ENCODE measurements at places on chromosomes 3 and 15.
A peak's percentile ranks its signal among the peaks of the same experiment; 100 is the strongest.

- no peak for DNase-seq
These were observed 7.5 kb downstream of the GOLIM4 start for GRCh38 chr3:168088106-168088720.

DNA sequence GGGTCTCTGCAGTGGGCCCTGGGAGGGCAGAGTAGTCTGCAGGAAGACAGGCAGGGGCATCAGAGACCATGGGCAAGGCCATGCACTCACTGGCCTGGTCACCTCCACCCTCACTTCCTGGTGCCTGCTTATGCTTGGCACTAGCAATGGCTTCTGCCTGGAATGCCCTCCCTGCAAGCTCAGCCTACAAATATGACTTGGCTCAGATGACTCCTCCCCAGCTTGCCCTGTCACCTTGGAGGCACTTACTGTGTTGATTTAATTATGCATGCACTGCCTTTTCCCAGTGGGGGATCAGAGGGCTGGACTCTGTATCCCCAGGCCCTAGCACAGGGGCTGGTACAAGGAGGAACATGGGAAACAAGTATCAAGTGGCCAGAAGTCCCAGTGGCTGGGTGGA is 7.8 kb downstream of the C3orf18 start:
- DNase-seq = no peak

GRCh38 chr3:51934991-51935885 is 6.5 kb downstream of the RRP9 start:
- no peak for DNase-seq

GRCh38 chr15:38073178-38073946 is 138.9 kb downstream of the TMCO5A start:
- DNase-seq = no peak

DNA sequence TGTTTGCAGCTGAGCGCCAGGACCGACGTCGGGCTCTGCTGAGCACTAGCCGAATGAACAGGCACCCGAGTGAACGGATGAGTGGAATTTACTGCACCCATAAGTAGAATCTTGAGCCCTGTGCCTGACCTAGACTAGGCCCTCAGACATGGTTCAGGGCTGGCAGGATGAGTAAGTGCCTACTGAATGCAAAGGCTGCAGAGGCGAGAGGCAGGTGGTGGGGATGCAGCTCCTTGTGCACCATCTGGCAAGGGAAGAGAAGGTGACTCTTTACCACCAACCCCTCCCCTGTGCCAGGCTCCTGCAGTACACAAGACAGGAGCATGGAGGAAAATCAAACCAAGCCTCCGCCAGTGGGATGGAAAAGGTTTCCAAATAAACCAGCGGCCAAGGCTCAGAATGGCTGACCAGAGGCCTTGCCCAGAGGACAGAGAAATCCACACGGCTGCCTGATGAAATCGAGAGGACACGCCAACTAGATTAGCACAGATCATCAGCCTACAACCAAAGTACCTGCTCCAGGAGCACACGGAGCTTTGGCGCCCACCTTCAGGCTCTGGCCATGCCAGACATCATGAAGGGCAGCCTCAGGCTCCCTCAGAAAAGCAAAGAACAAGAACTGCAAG is 141.7 kb upstream of the IQSEC1 start:
- no peak for DNase-seq

DNA sequence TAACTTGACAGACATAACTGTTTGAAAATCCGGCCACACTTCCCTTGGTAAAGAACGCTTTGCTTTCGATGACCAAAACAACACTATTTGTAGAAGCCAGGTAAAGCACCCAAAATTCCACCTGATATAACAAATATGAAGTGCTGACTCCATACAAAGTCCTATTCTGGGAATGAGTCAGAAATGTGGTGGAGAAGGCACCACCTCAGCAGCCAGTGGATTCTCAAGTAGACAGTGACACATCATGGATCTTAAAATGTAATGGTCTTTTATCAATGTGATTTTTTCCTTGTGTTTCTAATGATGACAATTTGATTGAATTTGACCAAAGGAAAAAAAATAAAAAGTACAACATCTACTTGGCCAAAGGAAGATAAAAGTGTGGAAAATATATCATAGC is 135.0 kb upstream of the WNT5A start:
- DNase-seq = no peak

DNA sequence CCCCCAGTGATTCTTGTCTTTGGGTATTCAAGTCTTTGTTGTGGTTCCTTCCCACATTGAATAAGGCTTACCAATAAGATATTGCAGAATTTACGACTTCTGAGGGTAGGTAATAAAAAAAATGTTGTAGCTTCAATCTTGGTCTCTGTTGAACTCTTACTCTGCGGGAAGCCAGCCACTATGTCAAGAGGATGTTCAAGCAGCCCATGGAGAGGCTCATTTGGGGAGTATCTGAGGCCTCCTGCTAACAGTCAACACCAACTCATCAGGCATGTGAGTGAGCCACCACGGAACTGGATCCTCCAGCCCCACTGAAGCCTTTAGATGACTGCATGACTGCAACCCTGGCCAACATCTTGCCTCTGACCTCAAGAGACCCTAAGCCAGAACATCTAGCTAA is 3.2 kb upstream of the TBC1D23 start:
- no peak for DNase-seq

DNA sequence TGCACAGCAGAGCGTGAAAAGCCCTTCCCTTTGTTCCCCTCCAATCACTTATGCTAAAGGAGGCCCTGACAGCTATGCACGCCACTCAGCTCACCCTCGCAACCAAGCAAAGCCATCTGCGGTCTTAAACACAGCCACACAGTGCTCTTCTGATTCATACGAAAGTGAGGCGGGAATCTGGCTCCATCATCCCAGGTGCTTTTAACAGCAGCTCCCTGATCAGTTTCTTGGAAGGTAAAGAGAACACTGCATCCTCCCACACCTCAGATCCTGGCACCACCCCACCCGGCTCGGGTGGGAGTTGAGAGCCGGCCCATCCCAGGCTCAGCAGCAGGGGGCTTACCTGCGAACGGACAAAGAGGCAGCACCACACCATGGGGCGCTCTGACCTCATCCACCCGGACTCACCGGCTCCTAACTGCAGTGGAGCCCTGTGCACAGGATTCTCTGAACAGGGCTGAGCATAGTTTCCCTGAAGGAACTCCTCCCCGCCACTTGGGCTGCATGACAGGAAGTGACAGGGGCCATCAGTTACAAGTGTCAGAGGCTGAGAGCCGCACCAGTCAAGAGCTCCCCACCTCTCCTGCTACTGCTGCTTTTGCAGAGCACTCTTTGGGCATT is 114.3 kb upstream of the ARHGEF3 start:
- DNase-seq = peak; percentile 49

DNA sequence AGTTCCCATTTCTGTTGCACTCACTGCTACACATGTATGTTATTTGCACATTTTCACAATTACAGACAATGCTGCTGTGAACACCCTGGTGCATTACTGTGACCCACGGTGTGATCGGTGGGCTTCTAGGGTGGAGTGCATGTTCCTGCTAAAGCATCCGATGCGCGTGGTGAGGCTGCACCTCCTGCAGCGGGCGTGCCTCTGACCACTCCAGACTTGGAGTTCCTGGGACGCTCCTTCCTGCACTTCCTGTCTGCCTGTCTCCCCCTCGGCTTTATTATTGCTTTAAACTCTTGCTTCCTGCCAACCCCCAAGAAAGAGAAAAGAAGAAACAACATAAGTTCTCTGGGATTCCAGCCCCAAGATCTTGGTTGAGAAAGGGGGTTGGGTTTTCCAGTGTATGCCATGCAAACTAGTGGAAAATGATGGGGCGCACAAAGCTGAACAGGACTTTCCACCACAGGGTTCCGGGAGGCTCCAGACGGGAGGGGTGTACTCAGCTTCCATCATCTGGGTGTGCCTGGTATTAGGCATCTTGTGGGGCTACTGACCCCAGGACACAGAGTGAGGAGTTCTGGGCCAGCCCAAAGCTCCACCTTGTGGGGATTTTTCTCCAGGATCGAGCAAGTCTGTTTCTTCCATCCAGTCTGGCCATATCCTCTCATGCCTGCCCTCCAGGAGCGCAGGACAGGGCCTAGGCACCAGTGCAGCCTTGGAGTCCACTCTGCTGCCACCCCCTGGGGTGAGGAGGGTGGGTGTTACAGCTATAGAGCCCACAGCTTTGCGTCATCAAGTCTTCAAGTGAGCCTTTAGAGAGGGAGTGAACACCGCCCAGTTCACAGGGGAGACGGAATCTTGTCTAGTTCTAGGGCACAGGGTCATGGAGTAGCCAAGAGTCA is 11.2 kb downstream of the RPL32 start:
- DNase-seq = no peak

- no peak for DNase-seq
These were observed 560.4 kb upstream of the DPPA4 start for GRCh38 chr3:109897734-109898133.

DNA sequence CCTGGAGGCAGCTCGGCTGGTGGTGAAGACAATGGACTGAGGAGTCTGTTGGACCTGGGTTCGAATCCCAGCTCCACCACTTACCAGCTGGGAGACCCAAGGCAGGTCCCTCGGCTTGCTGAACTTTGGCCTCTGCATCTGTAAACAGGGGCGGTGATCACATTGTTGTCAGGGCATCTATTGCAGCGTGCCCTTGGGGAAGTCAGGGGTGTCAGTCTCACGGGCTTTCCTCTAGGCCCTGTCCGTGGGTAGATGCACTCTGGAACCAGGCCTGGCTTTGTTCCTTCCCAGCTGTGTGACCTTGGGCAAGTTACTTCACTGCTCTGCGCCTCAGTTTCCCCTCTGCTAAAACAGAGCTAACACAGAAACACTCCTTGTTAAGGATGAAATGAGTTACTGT is 68.8 kb upstream of the SLC6A6 start:
- no peak for DNase-seq

GRCh38 chr3:31265646-31266428 is 266.9 kb upstream of the STT3B start:
- no peak for DNase-seq

DNA sequence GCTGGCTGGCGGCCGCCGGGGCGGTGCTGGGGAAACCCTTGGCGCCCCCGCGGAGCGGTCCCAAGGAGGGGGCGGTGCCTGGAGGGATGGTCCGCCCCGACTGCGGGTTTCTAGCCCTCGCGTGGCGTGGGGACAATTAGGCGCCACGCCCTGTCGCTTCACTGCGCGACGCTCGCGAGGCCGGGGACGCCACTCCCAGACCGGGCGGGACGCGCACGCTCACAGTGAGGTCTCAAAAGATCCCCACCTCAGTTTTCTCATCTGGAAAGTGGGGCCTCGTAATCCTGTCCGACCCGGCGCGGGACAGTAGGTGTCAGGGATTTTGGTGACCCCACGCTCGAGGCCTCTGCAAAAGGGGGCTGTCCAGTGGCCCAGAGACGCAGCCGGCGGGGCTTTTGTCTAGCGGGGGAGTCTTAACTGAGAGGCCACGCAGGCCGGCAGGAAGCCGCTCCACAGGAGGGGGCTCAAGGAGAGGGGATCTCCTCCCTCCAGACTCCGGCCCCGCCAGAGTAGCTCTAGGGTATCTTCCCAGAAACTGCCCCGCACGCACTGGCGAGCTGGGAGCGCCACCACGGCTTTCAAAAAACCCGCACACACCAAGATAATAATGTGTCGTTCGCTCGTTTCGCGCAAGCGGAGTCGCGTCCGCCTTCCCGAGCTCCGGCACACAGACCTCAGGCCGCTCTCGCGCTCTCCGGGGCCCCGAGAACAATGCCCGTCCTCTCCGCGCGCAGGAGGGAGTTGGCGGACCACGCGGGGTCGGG is 710 bp upstream of the CLK3 start:
- no peak for DNase-seq

DNA sequence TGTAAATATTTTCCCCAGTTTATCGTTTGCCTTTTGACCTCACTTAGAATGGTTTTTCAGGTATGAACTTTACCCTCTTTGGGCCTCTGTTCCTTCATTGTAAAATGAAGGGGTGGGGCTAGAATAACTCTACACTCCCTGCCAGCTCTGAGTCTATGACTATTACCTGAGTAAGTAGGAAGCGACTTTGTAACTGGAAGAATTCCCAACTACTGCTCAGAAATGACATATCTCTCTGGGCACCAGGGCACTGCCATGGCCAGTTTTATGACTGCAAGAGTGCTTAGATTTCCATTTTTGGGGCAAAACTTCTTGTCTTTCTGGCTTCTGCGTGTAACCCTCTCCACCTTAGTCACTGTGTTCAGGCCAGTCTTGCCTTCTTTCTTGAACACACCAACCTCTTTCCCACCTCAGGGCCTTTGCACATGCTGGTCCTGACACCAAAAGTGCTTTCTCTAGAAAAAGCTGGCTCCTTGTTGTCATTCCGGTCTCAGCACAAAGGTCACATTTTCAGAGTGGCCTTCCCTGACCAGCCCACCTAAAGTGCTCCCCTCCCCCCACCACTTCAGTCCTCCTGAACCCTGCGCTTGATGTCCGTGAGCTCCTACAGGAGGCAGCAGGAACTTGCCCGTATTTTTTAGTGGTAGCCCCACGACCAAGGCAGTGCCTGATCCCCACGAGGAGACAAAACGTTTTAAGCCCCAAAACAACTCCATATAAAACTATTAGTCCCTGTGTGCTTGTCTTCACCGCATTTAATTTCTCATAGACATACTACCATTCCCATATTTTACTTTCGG is 25.6 kb downstream of the CDCP1 start:
- no peak for DNase-seq

DNA sequence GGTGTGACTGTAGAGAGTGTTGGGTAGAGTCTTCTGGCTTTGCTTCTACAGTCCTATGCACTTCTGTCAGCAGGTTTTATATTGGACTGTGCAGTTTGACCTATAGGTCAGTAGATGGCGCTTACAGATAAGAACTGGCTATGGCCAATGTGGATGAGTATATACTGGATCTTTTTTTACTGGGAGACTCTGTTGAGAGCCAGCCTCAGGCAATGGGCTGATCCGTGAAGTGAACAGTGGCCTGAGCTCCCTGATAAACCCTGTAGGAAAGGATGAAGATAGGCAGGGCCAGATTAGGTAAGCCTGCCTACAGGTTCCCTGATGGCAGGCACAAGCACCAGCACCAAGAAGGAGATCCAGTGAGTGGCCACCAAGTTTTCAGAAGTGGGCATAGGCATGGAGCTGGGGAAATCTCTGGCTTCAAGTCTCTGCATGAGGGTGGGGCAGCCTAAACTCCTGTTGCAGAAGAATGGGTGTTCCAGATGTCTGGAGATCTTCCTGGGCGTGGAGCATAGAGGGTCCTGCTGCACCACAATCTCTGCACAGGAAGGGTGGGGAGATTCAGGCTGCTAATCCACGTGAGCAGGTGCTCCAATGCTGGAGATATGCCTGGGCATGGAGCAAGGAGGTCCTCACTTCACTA is 326.0 kb upstream of the SGO1 start:
- DNase-seq = no peak

DNA sequence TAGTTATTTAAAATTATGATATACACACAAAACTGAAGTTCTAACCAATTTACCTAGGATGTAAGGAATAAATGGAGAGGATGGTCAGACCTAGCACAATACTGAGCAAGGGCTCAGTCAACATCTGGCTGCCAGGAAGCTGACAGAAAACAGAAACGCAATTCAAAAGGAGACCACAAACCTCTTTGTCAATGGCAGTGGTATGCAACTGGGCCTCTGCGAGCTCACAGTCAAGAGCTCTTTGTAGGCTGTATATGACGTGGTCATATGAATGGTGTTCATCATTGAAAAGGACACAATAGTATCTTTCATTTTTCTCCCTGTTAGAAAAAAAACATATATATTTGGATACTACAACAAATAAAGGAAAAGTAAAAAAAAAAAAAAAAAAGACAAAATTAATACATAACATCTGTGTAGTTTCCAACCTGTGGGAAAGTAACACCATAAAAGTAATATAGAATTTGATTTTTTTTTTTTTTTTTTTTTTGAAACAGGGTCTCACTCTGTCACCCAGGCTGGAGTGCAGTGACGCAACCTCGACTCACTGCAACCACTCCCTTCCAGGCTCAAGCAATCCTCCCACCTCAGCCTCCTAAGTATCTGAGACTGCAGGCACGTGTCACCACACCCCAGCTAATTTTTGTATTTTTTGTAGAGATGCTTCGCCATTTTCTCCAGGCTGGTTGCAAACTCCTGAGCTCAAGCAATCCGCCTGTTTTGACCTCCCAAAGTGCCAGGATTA is 37.9 kb downstream of the UBR1 start:
- DNase-seq = no peak

Data from NCI-H1092 (cell line).